Effector memory CD4-positive, alpha-beta T cell (primary cell): ENCODE measurements at places on chromosomes 7 and 10.

DNA sequence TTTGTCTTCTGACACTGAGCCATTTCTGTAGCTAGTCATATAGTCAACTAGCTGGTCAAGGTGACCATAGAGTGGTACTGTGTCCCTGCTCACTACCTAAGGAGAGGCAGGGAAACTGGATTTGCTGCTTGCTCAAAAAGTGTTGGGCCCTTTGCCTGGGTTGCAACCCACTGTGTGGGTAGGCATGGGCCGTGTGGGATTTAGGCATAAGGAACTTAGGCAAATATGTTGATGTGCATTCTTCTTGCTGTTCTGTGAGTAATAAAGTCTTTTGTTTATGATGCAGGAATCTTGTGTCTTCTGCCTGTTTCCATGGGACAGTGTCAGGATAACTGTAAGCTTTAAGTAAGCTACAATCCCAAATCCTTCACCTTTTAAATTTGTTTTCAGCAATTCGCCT is 23.1 kb upstream of the TCTN3 start:
- H3K36me3 ChIP-seq = no peaks in the 10 kb centered on the region
- H3K27me3 ChIP-seq = no peaks in the 10 kb centered on the region
- no peaks in the 10 kb centered on the region for H3K4me1 ChIP-seq
- no peak overlapping the region for H3K27ac ChIP-seq
- no peak for DNase-seq
- no peak overlapping the region for H3K4me3 ChIP-seq

GRCh38 chr10:117972168-117972837 is 74.4 kb downstream of the RAB11FIP2 start:
- no peaks in the 10 kb centered on the region for H3K4me1 ChIP-seq
- no peak for DNase-seq

GRCh38 chr10:127649642-127650041 is 87.3 kb upstream of the FOXI2 start:
- no peaks in the 10 kb centered on the region for H3K27me3 ChIP-seq
- no peak overlapping the region for H3K27ac ChIP-seq
- no peaks in the 10 kb centered on the region for H3K4me1 ChIP-seq
- H3K36me3 ChIP-seq = no peaks in the 10 kb centered on the region

DNA sequence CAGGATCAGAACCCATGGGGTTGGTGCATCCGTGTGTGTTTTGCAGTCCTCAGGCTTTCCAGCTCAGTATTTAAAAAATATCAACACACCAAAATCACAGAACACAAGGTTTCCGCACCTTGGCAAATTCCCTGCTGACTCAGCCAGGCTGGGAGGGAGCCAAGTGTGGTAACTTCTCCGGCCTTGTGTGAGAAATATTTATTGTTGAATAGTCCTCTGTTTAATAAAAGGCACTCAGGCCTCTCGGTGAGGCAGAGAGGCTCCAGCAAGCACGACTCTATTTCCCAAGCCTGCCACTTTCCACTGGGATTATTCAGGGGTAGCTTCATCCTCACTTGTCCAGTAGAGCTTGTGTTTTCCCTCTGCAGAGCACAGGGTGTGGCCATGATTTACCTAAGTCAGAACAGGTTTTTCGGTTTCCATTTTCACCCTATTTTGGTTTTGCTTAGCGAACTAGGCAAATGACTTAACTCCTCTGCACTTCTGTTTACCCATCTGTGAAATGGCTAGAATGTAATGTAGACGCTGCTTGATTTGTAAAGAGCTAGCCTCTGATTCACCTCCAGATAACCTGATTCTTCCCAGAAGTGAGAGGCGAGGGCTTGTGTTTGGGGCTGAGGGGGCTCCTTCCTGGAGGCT is 13.0 kb upstream of the CHST15 start:
- no peaks in the 10 kb centered on the region for H3K4me1 ChIP-seq
- no peak overlapping the region for H3K4me3 ChIP-seq
- H3K36me3 ChIP-seq = no peaks in the 10 kb centered on the region

DNA sequence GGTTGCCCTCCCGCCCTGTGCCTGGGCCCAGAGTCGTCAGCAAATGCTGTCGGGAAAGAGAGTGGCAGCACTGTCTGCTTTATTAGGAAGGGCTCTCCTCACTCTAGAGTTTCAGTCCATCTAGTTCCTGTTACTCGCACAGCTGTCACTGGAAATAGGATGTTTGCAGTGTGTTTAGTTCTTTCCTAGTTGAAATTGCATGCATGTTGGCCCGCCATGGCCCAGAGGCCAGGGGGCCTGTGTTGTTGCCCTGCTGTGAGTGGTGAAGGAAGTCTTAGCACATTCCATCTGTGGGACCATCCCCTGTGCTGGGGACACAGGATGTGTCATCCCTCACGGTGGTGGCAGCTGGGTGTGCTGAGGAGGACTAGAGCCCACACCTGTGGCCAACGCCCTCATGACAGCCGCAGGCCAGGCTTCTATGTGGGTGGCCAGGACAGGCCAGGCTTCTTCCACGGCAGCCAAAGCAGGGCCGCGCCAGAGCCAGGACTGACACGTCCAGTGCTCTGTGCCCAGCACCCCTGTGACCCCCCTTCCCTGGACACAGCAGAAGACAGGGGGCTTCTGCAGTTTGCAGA is 45.4 kb downstream of the ZNF467 start:
- H3K4me3 ChIP-seq = no peak overlapping the region
- H3K27me3 ChIP-seq = no peaks in the 10 kb centered on the region
- no peak overlapping the region for H3K27ac ChIP-seq
- no peak for DNase-seq
- peaks cover 62% of the 10 kb centered on the region for H3K36me3 ChIP-seq
- H3K4me1 ChIP-seq = no peaks in the 10 kb centered on the region

DNA sequence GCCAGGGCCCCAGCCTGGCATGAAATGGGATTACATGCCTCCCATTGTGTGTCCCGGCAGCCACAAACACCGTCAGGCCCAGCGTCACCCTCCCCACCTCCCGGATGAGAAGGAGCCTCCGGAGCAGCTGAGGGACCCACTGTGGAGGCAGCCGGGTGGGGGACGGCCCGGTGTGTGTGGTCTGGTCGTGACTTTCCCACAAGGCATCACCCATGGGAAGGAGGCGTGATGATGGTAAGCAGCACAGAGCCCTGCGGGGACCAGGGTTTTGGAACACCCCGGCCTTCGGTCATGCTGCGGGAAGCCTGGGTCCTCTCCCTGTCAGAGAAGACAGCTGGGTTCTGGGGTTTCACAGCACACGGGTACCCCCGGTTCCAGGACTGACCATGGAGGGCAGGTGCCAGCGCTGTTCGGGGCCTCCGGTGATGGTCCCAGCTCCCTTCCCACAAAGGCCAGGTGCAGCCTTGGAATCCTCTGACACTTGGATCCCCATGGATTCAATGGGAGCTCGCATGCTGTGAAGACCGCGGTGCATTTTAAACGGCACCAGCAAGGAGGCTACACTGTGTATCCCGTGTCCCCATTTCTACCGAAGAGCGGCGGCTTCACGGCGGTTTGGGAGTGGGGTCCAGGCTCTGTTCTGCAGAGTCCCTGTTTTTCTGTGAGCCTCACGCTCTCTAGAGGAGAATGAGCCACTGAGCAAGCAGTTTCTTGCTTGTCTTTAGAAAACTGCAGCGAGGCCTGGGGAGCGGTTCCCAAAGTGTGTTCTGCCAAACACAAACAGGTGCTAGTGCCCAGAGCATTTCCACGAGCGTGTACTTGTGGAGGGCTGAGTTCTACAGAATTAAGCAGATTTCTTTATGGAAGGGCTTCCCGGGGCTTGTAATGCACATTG is 336.0 kb downstream of the ADARB2 start:
- no peaks in the 10 kb centered on the region for H3K27me3 ChIP-seq
- no peak for DNase-seq
- no peak overlapping the region for H3K4me3 ChIP-seq
- H3K4me1 ChIP-seq = no peaks in the 10 kb centered on the region
- no peaks in the 10 kb centered on the region for H3K36me3 ChIP-seq
- no peak overlapping the region for H3K27ac ChIP-seq

DNA sequence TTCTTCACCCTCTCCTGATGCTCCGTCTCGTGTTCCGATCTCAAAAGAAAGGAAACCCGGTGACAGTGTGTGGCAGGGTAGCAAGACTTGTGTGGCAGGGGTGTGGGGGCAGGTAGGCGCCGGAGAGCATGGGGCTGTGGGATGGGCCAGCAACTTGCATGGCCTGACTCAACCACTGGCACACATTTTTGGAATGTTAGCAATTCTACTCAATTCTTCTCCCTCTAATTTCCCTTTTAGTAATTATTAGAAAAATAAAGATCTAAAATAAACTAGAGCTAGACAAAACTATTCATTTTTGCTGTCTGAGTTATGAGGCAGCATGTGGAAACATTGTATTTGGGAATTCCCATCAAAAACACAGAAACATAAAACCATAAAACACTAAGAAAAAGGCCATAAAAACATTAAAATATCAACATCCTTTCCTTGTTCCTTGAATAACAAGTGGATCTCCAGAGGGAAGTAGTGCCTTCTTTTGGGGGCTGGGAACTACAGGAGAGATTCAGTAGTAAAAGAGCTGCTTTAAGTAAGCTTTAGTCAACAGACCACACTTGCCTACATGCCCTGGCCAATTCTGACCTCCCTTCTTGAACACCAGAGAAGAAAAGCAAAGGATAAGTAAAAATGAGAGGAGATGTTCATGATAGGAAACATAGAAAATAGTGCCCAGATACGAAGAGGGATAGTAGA is 21.8 kb downstream of the SEMA3C start:
- H3K4me1 ChIP-seq = no peaks in the 10 kb centered on the region
- DNase-seq = no peak
- no peaks in the 10 kb centered on the region for H3K36me3 ChIP-seq
- no peaks in the 10 kb centered on the region for H3K27me3 ChIP-seq

- H3K4me1 ChIP-seq = no peaks in the 10 kb centered on the region
- no peaks in the 10 kb centered on the region for H3K27me3 ChIP-seq
- DNase-seq = no peak
- H3K27ac ChIP-seq = no peak overlapping the region
Measured at GRCh38 chr7:115435178-115435577, 513.3 kb downstream of the MDFIC start.

- no peaks in the 10 kb centered on the region for H3K27me3 ChIP-seq
- H3K27ac ChIP-seq = no peak overlapping the region
- peaks cover 48% of the 10 kb centered on the region for H3K36me3 ChIP-seq
- DNase-seq = no peak
- no peaks in the 10 kb centered on the region for H3K4me1 ChIP-seq
Measured at GRCh38 chr10:35059481-35059880, 30.7 kb downstream of the CUL2 start.

GRCh38 chr7:36473454-36474282 is 84.0 kb downstream of the ANLN start:
- H3K4me3 ChIP-seq = no peak overlapping the region
- no peak overlapping the region for H3K27ac ChIP-seq
- H3K27me3 ChIP-seq = no peaks in the 10 kb centered on the region
- no peaks in the 10 kb centered on the region for H3K36me3 ChIP-seq
- H3K4me1 ChIP-seq = no peaks in the 10 kb centered on the region

DNA sequence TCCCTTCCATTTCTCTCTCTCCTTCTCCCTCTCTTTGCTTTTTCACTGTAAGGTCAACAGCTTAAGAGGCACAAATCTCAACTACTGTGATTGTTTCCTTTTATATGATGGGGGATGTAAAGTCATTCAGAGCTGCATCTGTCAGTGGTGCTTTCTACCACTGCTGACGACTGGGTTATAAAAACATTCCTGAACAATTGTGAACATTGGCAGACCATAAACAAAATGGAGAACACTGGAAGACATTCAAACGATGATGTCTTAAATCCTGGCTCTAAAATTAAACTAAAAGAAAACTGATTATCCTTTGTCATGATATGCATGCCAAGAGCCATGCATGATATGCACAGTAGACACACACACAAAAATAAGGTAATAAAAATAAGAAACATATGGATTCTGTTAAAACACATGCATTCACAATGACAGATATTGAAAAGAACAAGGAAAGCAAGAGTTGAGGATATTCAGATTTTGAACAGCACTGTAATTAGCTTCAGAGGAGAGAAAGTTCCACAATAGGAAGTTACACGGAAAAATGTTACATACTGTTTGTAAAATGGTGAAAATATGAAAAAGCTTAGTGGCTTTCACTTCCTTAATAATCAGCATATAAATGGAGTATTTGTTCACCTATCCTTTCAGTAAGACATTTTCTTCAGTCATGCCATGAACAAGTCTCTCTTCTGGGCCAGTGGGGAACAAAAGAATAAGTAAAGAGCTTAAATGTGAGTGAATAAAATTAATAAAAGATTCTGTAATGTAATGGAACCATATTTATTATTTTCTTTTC is 89.2 kb downstream of the RNLS start:
- no peaks in the 10 kb centered on the region for H3K36me3 ChIP-seq
- no peak overlapping the region for H3K27ac ChIP-seq
- H3K4me1 ChIP-seq = no peaks in the 10 kb centered on the region
- H3K4me3 ChIP-seq = no peak overlapping the region
- no peaks in the 10 kb centered on the region for H3K27me3 ChIP-seq
- DNase-seq = no peak

DNA sequence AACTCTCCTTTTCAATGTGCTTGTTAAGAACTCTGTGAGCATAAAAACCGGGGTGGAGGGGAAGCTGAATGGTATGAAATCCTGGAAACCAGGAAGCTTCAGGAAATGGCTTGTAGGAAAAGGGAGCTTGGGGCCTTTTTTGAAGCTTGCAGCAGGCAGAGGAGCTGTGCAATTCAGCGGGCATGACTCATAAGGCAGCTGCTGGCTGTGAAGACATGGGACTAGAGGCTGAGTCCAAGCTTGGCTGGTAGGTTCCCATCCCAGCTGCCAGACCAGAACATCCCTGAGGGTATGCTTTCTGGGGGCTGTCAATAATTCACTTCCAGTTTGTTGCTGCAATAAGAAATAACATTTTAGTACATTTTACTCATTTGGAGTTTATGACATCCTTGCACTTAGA is 36.8 kb upstream of the CDC14C start:
- DNase-seq = no peak
- H3K36me3 ChIP-seq = no peaks in the 10 kb centered on the region
- no peak overlapping the region for H3K4me3 ChIP-seq
- no peaks in the 10 kb centered on the region for H3K4me1 ChIP-seq
- H3K27ac ChIP-seq = no peak overlapping the region

DNA sequence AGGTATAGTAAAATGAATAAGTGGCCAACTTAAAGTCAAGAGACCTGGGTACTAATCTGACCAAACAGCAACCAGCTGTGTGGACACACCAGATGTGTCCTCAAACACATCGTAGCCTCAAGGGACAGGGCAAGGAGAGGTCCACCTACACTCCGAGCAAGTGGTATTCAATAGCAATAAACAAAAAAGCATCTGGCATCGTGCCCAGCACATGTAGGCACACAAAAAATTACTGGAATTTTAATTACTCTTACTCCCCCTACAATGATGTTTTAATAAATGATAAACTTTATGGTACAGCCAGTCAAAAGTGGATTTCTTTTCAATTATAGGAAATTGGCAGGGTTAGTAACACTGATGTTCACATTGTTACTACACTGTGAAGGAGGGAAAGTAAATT is 3.5 kb upstream of the RGS10 start:
- H3K36me3 ChIP-seq = no peaks in the 10 kb centered on the region
- H3K27me3 ChIP-seq = no peaks in the 10 kb centered on the region
- H3K4me3 ChIP-seq = no peak overlapping the region
- H3K27ac ChIP-seq = no peak overlapping the region
- peaks cover under 1% of the 10 kb centered on the region for H3K4me1 ChIP-seq
